ENCODE measurements at places on chromosomes 2 and 18.

GRCh38 chr18:48864876-48865275, 85.9 kb downstream of the SMAD7 start:
- no peak for DNase-seq

GRCh38 chr18:33751613-33752221, 173.7 kb downstream of the ASXL3 start:
- peak; percentile 18 for DNase-seq

DNA sequence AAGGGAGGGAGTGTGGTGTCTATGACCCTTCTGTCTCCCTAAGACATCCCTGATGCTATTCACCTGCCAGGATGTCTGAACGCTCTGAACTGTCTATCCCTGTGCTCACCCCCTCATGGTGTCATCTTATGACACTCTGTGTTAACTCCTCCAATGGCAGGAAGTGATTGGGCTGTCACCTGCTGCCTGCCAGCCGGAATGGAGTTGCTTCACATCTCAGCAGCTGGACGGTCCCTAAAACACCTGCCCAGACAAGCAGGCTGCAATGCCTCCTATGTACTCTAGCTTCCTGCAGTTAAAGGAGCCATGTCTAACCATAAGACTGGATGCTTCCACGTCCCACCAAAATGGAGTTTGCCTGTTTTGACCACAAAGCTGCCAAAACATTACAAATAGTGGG, 99.9 kb downstream of the CPO start:
- DNase-seq, result no peak

- DNase-seq, result no peak
These were observed 38.1 kb upstream of the RFX8 start for GRCh38 chr2:101512993-101513392.
